Suprapubic skin (tissue), 4 donors: ENCODE measurements at places on chromosomes 1 and 21.

DNA sequence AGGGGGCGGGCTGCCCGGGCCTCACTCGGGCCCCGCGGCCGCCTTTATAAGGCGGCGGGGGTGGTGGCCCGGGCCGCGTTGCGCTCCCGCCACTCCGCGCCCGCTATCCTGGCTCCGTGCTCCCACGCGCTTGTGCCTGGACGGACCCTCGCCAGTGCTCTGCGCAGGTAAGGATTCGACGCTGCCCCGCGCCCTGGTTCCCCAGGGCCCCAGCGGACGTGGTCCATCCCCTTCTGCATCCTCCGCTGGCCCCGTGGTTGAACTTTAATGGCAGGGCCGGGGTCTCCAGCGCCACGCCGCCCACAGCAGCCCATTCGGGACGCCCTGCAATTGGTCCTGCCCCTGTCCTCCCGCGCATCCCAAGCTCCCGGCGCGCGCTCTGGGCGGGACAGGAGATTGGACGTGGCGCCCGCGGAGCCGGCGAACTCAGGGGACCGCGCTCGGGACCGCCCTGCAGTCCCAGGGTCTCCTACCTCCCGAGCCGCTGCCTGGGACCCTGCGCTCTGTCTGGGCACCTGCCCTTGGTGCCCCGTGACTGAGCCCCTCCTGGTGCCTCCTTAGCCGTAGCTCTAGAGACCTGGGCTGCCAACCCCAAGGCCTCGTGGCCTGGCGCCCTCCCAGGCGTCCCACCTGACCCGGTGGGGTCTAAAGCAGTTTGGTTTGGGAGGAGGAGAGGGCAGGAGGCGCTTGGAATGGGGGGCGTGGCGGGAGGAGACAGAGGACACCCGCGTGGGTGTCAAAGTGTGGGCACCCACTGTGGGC is at the start of gene ALPL:
Gene ALPL (plus strand): TSS at position 73 of the 762 bp plus-strand sequence. CDS start 44,659 bp downstream, outside the sequence.
- DNase-seq, result no peak

DNA sequence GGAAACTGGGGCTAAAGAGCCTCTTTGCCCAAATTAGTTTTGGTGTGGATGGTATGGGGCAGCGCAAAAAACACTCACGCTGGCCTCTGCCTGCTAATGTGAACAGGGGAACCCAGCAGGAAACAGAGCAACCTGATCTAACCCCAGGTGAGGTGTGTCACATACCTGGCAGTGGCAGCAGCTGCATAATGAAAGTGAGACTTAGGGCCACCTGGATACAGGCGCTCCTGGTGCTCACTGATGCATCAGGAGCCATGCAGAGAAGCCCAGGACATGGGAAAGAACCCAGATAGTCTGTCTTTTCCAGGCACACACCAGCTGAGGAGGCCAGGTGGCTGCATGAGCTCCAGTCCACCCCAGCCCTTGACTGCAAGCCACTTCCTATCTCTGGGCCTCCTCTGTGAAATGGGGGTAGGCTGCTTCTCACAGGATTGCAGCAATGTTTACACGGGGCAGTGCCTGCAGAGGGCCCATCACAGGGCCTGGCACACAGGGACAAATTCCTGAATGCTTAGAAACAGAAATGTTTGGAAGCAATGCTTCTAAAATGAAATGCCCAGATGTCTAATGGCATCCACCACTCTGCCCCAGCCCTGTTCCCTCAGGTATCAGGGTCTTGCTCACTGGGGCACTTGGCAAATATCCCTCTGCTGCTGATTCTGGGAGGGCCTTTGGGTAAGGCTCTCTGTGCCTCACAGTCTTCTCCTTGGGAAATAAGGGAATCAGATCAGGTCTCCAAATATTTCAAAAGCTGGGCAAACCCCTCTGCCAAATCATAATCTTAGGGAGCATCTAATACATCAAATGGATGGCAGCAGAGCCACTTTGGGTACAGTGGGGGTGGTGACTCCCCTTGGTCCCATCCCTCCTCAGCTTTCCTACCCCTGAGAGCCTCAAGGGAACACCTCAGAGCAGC is 19.9 kb downstream of the DHCR24 start:
- no peak for DNase-seq

GRCh38 chr21:17903029-17903806 is 84.1 kb upstream of the C21orf91 start:
- DNase-seq, result no peak

DNA sequence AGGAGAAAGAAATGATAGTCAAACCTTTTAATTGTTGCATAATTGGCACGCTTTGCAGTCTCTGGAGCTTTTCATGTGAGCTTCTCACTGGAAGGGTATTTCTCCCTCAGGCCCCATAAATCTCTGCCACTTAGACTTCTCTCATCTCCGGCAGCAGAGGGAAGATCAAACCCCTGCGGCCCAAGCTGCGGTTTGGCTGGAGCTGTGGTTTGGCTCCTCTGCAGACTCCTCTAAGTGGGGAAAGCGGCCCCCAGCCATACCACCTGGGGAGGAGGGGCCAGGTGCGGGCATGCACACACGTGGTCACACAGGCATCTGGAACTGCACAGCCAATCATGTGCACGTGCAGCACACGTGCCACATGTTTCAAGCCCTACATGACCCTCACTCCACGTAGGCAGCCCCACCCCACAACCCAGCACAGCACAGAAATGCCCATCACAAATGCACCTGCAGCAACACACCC is 58.3 kb downstream of the UBE2T start:
- DNase-seq, result no peak

DNA sequence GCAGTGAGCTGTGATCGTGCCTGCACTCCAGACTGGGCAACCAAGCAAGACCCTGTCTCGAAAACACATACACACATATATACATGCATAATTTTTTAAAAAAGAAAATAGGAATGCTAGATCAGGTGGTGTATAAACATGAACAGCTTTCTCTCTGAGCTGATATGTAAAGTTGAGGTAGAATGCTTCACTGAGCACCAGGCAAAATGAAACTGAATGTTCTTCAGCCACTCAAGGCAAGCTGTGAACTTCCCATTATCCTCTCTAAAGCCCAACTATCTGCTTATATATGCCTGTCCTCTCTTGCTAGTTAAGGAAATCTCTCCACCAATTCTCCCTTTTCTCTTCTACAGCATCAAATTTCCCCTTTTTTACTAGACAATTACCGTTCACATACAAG is 93.0 kb downstream of the NUF2 start:
- no peak for DNase-seq

- DNase-seq, result no peak
Measured at GRCh38 chr21:35900539-35900938, 159.8 kb downstream of the SETD4 start.

DNA sequence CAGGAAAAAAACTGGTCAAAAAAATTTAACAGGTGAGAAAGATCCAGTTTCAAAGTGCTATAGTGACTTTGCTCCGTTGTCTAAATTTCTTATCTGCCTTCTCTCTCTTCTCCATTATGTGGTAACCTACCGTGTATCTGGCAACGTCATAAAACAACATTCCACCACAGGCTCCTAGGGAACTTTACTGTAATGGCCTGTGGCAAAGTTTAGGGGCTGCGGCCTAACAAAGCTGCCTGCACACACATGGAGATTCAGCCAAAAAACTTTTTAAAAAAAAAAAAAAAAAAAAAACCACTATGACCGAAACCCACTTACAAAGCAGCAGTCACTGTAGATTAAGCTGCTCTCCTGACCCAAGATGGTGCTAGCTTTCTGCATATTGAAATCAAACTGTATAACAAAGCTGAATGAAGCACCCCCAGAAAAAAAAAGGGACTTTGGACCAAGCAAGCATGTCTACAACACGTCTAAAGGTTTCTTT is 202.6 kb downstream of the SLC45A1 start:
- DNase-seq, result no peak

DNA sequence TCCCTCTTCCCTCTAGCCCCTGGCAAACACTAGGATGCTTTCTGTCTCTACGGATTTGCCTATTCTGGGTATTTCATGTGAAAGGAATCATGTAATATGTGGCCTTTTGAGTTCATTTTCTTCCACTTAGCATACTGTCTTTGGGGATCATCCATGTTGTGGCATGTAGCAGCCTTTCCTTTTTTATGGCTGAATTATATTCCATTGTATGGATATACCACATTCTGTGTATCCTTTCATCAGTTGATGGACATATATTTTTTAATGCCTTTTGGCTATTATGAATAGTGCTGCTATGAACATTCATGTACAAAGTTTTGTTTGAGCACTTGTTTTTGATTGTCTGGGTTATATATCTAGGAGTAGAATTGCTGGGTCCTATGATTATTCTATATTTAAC is 258.4 kb upstream of the CSF3R start:
- DNase-seq, result no peak

DNA sequence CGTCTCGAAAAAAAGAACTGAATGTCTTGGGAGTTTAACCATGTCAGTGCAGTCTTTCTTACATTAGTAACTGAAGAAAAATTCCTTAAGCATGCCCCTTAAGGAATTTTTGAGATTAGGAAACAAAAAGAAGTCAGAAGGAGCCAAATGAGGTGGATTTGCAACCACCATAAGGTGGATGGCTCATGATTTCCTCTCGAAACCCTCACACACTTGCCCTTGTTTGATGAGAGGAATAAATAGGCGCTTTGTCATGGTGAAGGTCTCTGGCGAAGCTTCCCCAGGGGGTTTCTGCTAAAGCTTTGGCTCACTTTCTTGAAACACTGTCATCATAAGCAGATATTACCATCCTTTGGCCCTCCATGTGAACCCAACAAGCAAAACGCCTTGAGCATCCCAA is 68.2 kb downstream of the POFUT2 start:
- no peak for DNase-seq

DNA sequence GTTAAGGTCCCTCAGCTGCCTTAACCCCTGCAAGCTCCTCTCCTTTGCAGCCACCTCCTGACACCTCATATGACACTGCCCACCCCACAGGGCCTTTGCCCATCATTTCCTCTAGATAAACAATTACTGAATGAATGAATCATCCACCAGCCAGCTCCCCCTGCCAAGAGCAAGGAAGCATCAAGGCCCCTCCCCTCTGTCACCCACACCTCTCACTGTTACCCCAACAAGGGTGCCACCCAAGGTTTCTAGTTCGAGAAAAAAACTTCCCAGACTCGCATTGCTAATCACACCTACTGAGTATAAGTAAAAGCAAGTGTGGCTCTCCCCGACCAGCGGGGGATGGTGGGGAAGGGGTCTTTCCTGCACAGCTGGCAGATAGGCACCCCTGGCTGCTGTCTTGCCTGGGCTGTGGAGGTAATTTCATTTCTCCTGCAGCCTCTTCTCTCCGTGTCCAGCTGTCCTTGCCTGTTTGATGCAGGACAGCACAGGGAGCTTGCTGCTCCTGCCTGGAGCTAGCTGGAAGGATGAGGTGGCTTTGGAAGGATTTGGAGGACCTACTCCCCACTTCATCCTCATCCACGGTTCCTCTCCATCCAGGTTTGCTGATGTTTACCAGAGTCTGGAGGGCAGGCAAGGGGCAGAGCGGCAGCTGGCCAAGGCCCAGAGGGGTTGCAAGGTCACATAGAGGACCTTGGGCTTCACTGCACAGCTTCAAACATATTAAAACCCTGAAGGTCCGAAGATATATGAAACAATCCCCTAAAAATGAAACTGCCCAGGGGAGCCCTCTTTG is 33.1 kb upstream of the LBR start:
- peak; percentile 60 for DNase-seq

DNA sequence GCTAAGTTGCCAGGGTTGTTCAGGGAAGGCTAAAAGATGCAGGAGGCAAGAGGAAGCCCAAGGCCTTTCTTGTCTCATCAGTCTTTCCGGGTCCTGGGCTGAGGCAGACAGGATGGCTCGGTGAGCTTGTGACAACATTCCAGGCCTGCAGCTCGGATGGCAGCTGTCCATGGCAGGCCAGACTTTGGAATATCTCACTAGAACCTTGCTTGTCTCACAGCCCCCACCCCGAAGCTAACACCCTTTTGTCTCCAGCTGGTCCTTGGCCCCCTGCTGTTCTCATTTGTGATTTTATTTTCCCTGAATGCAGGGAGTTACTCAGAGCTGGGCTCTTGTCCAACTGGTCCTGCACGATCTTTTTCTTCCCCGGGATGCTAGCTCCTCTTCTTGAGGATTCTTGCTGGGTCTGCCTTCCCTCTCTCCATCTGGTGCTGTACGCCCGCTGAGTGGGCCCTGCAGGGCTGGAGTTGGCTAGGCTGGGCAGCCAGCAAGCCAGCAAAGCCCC is 477.2 kb upstream of the CAMK1G start:
- DNase-seq, result no peak
